ENCODE measurements at places on chromosomes 6 and 20.

DNA sequence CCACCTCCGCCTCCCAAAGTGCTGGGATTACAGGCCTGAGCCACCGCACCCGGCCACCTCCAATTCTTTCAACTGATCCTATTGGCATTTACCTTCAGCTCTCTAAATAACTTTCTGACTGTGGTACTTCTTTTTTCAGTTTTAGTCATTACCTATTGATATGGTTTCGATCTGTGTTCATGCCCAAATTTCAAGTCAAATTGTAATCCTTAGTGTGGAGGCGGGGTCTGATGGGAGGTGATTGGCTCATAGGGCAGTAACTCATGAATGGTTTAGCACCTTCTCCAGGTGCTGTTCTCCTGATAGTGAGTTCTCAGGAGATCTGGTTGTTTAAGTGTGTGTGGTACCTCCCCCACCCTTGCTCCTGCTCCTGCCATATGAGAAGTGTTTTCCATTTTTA, 140.9 kb downstream of the LPA start:
- DNase-seq, result no peak

GRCh38 chr6:89564752-89565427, 73.7 kb downstream of the LYRM2 start:
- DNase-seq, result no peak

GRCh38 chr6:108434222-108434621, 126.5 kb upstream of the FOXO3 start:
- no peak for DNase-seq

GRCh38 chr6:146955570-146955969, 248.6 kb upstream of the STXBP5 start:
- no peak for DNase-seq

GRCh38 chr20:60882836-60883235, 369.2 kb upstream of the CDH4 start:
- no peak for DNase-seq

- DNase-seq, result no peak
Observed at GRCh38 chr20:62595491-62595890, 46.8 kb upstream of the SLCO4A1 start.

- DNase-seq, result no peak
Observed at GRCh38 chr6:5754904-5755303, 251.8 kb downstream of the NRN1 start.

DNA sequence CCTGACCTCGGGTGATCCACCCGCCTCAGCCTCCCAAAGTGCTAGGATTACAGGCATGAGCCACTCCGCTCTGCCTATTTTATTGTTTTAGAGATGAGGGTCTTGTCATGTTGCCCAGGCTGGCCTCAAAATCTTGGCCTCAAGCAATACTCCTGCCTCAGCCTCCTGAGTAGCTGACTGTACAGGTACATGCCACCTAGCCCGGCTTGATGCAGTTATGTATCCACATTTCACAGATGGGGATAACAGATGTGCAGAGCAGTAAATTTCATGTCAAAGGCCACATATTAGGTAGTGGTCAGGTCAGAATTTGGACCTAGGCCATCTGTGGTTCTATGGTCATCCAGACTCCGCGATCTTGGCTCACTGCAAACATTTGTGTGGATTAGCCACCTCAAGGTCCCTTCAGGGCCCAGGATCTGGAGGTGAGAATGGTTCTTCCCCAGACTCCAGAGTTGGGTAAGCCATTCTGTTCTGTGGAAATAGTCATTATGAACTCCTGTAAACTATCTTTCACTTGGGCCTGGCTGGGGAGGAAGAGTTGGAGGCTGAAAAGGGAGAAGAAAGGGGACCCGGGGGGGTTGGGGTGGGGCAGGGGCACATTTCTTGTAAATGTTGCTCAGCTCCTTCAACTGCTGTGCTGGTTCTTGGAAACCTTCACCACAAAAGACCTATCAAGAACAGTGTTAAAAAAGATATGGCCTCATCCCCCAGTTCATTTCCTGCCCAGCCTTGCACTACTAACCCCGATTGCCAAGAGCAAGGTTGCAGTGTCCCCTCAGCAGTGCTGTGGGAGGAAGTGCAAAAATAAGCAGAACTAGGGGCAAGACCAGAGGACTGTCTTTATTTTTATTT, 13.0 kb downstream of the PIM1 start:
- DNase-seq, result no peak

DNA sequence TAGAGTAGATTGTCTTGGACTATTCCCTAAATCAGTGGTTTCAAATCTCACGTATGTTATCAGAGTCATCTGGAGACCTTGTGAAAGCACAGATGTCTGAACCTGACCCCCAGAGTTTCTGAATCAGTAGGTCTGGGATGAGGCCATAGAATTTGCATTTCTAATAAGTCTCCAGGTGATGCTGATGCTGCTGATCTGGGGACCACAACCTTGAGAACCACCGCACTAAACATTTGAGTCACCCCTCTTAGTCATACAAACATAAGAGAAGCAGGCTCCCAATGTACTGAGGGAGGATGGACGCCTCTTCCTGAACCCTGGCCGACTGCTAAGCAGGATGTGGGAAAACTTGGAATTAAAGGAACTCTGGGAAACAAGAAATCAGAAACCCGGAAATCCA, 187.8 kb upstream of the PRDM1 start:
- DNase-seq, result no peak

DNA sequence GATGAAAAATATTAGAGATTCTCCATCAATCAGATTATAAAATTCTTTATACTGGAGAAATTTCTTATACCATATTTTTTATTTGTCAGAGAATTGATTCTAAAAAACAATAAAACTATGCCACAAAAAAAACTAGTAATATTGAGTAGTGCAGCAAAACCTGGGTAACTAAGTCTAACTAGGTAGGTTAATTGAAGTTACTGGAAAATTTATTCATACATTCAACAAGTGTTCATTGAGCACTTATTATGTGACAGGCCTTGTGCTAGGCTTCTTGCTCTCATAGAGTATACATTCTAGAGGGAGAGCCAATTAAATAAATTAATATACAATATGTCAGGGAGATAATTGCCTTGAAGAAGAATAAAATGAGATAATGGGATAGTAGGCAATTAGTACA, 189.4 kb downstream of the EYA4 start:
- no peak for DNase-seq

GRCh38 chr6:87700397-87701343, 1.4 kb downstream of the AKIRIN2 start:
- DNase-seq, result no peak

DNA sequence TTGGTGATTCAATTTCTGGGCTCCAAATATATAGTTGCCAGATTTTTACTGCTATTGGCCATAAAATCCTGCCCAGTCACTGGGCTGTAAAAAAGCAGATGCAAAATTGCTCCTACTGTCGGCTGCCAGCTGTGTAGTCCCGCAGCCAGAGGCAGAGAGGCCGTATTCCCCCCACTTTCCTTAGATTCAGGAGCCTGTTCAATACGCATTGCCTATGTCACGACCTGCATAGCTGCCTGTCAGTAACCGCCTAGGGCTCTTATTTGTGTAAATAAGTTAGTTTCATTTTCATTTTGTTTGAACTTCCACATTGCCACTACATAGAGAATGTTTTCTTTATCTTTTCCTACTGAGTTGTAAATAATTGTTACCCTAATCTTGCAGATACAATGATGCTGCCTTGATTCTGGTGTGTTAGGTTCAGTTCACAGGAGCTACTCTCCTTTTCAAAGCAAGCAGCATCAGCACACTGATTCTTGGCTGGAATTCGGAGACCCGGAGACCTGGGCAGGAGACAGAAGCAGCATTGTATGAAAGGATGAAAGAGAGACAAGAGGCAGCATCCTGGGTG, 46.0 kb upstream of the UST start:
- DNase-seq, result no peak

Data from stimulated activated CD4-positive, alpha-beta T cell treated with anti-CD3 and anti-CD28 coated beads, Interleukin-1b, Interleukin-23, amount 100 ng/mL, for 1 hour (primary cell).